ENCODE measurements at places on chromosomes 12 and 14.

GRCh38 chr14:104913435-104913834, 11.2 kb upstream of the PLD4 start:
- DNase-seq, result peak; percentile 86

DNA sequence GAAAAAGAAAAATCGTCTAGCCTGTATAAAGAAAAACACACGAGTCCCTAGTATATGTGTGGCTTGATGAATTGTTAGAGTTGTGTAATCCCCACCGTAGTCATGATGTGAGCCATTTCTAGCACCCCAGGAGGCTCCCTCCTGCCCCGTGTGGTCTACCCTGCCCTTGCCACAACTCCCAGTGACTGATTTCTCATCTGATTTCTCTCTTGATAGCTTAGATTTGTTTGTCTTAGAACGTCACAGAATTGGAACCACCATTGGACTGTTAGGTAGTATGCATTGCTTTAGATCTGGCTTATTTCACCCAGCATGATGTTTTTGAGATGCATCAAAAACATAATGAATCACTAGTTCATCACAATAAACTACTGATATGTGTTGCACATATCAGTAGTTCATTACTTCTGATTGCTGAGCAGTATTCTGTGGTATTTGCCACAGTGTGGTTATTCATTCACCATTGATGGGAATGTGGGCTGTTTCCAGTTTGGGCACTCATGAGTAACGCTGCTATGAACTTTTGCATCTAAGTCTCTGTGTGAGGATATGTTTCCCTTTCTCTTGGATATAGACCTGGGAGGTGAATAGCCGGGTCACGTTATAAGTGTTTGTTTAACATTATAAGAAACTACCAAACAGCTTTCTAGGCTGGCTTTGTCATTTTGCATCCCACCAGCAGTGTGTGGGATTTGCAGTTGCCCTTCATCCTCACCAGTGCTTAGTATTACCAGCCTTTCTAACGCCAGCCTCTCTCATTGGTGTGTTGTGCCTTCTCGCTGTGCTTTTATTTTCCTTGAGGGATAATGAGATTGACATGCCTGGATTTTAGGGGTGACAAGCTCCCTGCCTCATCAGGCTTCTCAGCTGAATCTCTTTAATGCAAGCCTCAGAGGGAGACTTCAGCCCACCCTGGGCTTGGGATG, 31.9 kb upstream of the NCOR2 start:
- DNase-seq, result no peak

DNA sequence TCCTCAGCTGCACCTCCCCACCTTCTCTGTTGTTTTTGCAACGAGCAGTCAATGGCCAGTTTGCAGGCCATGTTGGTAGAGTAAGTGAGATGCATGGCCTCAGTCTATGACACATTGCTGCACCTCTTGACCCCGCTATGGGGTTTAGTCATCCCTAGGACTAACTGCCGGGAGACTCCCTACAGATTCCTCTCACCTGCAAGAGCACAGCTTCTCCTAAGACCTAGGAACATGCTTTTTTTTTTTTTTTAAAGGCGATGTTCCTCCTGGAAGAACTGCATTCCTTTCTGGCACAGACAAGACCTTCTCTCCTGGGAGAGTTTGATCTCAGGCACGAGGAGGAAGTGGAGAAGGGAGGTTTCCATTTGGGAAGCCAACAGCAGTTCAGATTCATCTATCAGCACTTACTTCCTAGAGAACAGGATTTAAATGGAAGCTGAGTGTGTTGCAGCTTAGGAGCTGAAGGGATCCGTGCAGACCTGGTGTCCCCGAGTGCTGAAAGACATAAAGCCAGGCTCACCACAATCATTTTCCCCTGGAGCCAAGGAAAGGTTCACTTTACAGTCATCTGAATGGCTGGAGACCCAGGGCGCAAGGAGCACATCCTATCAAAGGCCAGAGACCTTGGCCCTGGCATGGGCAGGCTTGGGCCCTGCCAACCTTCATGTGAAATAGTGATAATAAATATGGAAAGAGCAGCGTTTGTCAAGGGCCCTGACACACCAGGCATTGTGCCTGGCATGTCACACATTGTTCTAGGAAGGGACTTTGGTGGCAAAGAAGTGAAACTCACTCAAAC, 104.1 kb downstream of the LGMN start:
- DNase-seq, result no peak

- no peak for DNase-seq
Measured at GRCh38 chr12:28899951-28900350, 249.1 kb upstream of the FAR2 start.

DNA sequence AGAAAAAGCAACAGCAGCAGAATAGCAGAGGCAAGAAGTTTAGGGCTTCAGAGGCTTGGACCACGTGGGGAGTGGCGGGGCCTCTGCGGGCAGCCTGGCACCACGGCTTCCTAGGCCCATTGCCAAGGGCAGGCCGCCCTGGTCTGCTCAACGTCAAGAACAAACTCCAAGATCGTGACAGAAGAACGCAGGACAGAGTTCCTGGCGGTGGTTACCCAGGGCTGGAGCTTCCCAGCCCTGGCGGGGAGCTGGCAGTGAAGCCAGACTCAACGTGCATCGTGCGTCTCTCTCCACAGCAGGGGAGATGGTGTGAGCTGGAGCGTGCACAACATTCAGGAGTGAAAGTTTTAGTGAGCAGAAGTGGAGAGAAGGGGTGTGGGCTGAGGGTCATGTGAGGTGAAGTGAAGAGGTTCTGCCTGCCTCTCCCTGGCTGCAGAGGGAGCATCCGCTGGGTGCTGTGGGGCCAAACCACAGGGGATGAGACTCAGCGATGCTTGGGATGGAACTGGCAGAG, 13.9 kb upstream of the CACNA2D4 start:
- no peak for DNase-seq

- DNase-seq, result no peak
Measured at GRCh38 chr12:121883315-121883660, 5.3 kb upstream of the PSMD9 start.

- no peak for DNase-seq
Measured at GRCh38 chr14:59249029-59249428, 60.6 kb downstream of the DAAM1 start.

DNA sequence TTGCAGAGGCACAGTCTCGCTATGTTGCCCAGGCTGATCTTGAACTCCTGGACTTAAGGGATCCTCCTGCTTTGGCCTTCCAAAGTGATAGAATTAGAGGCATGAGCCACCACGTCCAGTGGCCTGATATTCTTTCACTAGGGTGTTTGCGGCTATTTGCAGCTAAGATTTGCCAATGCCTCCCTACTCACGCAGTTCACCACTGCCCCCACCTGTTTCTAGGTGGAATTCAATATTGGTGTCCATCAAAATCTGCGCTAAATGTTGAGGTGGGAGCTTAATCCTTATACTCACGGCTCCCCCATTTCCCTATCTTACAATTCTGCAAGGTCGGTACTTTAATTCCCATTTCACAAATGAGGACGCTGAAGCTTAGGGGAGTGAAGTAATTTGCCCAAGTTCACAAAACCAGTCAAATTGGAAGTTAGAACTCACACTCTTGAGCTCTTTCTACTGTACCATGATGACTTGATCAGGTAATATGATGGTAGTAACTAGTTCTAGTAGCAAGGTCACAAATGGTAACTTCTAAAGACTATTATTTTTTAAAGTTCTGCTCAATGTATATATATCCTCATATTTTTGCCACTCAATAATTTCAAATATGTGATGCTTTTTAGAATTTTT, 22.1 kb upstream of the LRRC9 start:
- peak; percentile 99 for DNase-seq

GRCh38 chr14:105332350-105332874, 17.9 kb downstream of the PACS2 start:
- DNase-seq, result no peak

All from NCI-H82 (cell line).